ENCODE measurements at places on chromosomes 4 and X.

DNA sequence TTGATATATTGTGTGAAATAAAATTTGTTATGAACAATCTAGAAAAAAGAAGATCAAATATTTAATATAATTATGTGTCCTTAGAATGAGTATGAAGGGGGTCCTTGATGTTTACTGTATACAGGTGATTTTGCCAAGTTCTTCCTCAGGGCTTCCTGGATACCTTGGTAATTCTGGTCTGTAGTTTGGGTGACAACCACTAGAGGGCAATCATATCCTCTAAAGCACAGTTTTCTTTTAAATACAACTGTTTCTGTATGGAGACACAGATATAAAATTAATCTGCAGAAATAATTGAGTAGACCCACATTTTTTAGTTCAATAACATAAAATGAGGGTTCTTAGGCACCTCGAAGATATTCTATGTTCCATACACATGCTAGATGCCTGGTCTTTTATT lies 157.7 kb downstream of the SPANXN1 start:
- DNase-seq, result no peak

- DNase-seq, result no peak
These were observed 16.8 kb upstream of the ZCCHC13 start for GRCh38 chrX:74286950-74287740.

- DNase-seq, result no peak
These were observed 69.4 kb downstream of the EFHC2 start for GRCh38 chrX:44274096-44274495.

DNA sequence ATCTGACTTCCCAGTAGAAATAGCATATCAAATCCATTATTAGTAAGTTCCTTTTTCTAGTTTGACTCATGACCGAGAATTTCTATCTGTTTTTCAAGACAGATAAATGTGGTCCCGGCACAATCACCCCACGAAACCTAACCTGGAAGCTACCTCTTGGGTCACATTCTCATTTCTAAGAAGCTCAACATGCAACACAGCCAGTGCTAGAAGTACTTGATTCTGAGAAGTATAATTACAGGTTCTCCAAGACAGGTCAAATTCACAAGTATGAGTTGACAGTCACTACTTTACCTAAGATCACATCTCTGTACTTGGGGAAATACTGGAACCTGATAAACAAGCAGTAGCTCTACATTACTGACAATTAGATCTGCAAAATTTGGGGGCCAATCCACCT lies 54.0 kb upstream of the PLAC1 start:
- DNase-seq, result no peak

GRCh38 chrX:70808942-70809940 lies 99.3 kb downstream of the TEX11 start:
- no peak for DNase-seq

DNA sequence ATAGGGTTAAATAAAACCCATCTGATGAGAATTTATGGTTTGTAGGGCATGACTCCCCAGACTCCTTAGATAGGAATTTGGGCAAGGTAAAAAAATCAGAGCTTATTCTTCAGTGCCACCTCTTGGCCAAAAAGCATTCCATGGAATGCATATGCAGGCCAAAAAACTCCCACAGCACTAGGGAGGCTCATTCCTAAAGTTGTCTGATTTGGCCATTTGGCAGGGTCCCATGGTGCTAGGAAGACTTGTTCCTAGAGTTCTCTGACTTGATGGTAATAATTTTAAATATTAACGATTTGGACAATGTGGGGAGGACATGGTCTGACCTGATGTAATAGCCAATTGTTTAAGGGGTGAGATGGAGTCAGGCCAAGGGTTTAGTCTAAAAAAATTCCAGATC lies 93.0 kb downstream of the SPIN4 start:
- no peak for DNase-seq

DNA sequence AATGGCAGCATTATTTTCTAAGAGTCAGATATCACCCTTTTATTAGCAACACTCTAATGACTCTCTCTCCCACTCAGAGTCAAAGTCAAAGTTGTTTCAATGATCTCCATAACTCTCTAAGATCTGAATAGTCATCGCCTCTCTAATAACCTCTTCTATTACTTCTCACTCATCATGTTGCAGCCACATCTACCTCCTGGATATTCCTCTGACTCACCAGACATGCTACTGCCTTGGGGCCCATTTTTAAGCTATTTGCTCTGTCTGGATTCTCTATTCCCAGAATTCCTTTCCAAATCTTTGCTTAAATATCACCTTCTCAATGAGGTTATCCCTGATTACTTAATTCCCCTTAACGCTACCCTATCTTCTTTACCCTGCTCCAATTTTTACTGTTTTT lies 391.8 kb upstream of the MAGEB16 start:
- DNase-seq, result no peak

GRCh38 chr4:157052429-157053040 lies 23.4 kb upstream of the GLRB start:
- DNase-seq, result no peak

DNA sequence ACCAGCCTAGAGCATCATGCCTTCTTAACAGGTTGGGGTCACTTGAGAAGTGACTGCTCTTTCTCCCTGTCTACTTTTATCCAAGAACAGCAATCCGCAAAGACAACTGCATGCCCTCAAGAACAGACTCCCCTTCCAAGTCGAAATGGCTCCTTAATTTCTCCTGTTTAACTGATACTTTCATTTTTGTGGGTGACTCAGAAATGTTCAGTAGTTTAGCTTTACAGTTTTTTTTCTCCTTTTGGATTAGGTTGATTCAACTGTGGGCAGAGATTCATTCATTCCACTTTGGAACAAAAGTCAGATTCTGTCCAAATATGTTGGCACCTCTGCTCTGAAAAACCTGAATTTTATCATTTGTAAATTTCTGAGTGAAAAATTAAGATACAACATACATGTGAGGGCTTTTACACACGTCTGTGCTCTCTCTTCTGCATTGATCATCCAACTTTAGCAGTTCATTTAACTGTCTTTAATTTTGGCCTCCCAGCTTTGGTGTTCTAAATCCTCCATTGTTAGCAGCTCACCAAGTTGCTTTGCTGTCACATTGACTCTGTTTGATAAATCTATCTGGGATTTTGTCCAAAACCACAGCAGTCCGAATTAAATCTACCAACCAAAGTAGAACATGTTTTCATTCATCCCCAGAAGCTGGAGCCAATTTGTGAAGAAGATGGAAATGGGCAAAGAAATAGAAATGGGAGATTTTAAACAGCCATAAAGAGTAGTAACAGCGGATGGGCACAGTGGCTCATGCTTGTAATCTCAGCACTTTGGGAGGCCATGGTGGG lies 50.0 kb downstream of the HOPX start:
- DNase-seq, result no peak

GRCh38 chrX:113275804-113276203 lies 435.2 kb upstream of the AMOT start:
- no peak for DNase-seq

- DNase-seq, result no peak
These were observed 99.0 kb downstream of the PHKA2 start for GRCh38 chrX:18884916-18885315.

DNA sequence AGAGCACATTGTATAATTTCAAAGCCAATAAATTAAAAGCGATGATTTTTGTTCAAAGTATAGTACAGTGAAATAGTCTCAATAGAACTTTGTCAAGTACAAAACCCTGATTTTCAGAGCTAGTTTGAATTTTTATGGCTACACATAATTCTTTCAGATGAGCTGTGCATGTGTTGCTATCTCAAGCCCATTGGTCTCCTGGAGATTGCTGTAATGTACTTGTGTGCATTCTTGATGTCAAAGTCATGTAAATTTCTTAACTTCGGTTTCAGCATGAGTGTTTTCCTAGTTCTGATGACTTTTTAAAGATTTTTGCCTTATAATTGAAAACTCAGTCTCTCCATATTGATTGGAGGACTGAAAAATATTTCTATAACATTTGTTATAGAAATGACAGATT lies 200.8 kb downstream of the CEP135 start:
- DNase-seq, result no peak

- DNase-seq, result no peak
These were observed 2.5 kb upstream of the GABRE start for GRCh38 chrX:151977009-151977408.

DNA sequence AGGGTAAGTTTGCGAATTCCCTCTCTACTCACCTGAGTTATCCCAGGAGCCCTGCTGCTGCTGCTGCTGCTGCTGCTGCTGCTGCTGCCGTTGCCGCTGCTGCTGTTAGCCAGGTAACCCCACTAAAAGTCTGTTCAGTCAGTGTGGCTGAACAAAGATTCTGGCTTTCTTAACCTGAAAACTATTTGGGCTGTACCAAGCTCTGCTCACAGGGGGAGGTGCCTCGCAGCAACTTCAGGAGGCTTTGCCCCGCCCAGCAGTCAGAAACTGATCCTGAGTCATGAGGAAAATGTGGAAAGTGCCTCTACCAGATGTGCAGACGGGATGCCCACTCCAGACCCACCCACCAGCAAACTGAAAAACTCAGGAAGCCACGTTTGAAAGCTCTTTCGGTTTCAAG lies at the start of gene CAPN6:
Gene CAPN6 (minus strand): TSS at position 145 of the 400 bp plus-strand sequence. CDS start 6,547 bp downstream, outside the sequence.
- DNase-seq, result no peak

- DNase-seq, result no peak
These were observed 32.4 kb downstream of the CCNG2 start for GRCh38 chr4:77189412-77189811.

DNA sequence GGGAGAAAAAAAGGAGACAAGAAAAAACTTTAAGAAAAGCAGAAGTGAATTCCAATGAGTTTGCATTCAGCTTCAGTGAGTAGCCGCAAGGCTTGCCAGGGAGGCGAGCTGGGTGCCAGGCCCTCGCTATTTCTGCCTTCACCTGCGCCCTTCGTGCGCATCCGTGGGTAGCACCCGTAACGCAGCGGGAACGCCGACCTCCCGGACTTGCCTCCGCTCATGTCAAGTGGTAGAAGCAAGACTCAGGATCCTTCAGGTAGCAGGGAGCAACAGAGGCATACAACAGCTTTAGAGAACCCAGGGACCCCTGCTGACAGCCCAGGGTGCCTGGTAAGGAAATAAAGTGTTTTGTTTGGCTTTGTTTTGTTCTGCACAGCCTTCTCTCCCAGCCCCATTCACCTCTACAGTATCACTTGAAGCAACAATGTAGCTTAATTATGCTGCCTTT lies 140.0 kb upstream of the BCOR start:
- DNase-seq, result no peak

DNA sequence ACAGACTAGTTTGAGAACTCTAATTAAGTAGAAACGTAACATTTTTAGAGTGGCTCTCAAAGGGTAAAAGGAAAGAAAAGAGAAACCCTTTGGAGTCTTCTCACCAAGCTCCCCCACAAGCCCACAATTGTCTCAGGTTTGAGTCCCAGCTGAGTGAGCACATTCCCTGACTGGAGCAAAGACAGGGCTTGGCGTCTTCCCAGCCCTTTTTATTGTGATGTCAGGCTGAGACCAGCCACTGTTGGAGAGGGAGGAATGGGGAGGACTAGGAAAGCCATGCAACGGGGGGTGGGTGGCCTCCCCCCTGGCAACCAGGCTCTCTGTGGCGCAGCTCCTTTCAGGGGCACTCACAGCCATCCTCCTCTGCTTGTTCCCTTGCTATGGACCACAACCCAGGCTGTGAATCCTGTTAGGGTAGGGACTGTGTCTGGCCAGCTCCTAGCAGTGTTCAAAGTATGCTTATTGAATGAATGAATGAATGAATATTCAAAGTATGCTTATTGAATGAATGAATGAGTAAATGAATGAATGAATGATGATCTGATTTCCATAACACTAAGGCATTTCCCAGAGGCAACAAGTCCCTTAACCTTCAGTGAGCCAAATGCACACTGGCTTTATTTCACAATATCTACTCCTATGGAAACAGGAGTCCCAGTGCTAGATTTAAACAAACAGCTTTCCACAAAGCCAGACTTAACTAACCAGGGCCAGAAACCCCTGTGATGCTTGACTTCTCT lies 413.3 kb downstream of the MID1IP1 start:
- DNase-seq, result no peak

- DNase-seq, result no peak
These were observed 71.6 kb downstream of the PRRG1 start for GRCh38 chrX:37420756-37421155.

- DNase-seq, result no peak
These were observed 758 bp downstream of the IQSEC2 start for GRCh38 chrX:53280331-53281320.
